ENCODE measurements at places on chromosomes 2 and 18. TPM values are rescaled to one million over a fixed set of nuclear protein-coding genes. Genes with fewer than 3 reads are reported as not detected.
A peak's percentile ranks its signal among the peaks of the same experiment; 100 is the strongest.

- no peak overlapping the region for H3K27ac ChIP-seq
- H3K4me1 ChIP-seq, result no peaks in the 10 kb centered on the region
- H3K27me3 ChIP-seq, result no peaks in the 10 kb centered on the region
- H3K36me3 ChIP-seq, result no peaks in the 10 kb centered on the region
- H3K4me3 ChIP-seq, result no peak overlapping the region
Observed at GRCh38 chr18:59208602-59209125, 11.3 kb upstream of the GRP start.

GRCh38 chr2:205555566-205556230, 126.6 kb upstream of the NRP2 start:
- H3K27ac ChIP-seq, result no peak overlapping the region
- no peak overlapping the region for H3K4me3 ChIP-seq
- peaks cover 14% of the 10 kb centered on the region for H3K4me1 ChIP-seq
- no peaks in the 10 kb centered on the region for H3K27me3 ChIP-seq
- no peaks in the 10 kb centered on the region for H3K36me3 ChIP-seq

GAREM1 gene
- 5.1 TPM for total RNA-seq

DNA sequence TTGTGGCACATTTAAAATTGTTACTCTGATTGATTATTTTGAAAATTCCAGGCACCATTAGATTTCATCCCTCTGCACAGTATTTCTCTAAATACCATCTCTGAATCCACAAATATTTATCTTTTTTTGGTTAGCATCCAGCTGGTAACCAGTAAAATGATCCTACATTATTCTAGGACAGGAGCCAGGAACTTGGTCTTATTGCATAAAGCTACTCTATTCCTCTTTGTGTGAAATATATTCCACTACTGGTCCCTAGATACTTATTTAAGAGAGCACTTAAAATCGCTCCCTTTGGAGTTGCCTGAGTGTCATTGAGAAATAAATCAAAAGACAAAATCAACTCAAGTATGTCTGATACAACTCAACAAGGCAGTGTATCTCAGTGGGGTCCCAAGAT, 7.4 kb upstream of the MBOAT2 start:
- DNase-seq, result no peak
- peaks cover 6% of the 10 kb centered on the region for H3K4me1 ChIP-seq
- H3K4me3 ChIP-seq, result no peak overlapping the region

GRCh38 chr18:53686965-53687364, 537.5 kb downstream of the MBD2 start:
- peaks cover 8% of the 10 kb centered on the region for H3K4me1 ChIP-seq
- no peaks in the 10 kb centered on the region for H3K36me3 ChIP-seq
- DNase-seq, result no peak
- H3K27ac ChIP-seq, result no peak overlapping the region
- no peaks in the 10 kb centered on the region for H3K27me3 ChIP-seq

DNA sequence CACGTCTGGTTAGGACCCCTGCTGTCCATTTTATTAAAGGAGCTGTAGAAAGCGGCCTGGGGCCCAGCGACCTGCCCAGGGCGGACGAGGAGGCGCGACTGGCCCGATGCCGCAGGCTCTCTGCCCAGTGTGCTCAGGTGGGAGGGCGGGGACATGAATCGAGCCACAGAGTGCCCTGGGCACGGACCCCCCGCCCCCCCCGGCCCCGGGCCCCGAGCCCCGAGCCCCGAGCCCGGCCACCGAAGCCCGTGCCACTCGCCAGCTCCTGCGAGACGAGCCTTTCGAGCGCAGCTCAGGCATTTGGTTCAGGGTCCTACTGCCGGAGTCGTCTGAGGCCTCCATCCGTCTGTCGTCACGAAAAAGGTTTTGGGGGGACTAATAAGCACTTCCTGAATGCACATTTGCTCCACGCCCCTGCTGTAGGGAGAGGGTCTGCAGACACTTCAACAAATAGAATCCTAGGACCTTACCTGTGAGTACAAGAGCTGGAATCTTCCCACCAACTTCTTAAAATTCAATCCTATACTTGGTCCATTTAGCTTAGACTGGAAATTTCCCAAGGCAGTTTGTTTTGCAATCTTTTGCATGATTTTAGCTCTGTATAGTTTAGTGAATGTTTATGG, 602 bp upstream of the ADAM17 start:
- peak overlapping the region; percentile 92 for H3K27ac ChIP-seq
- no peaks in the 10 kb centered on the region for H3K27me3 ChIP-seq
- H3K4me3 ChIP-seq, result peak overlapping the region; percentile 61
- no peak for DNase-seq
- peaks cover 14% of the 10 kb centered on the region for H3K4me1 ChIP-seq

TEX44 gene
- not detected for total RNA-seq

Measured in neural progenitor cell (in vitro differentiated cells).